ENCODE measurements at places on chromosomes 16 and 17.
A peak's percentile ranks its signal among the peaks of the same experiment; 100 is the strongest.

- DNase-seq = no peak
These were observed 10.2 kb downstream of the TAX1BP3 start for GRCh38 chr17:3657874-3658783.

GRCh38 chr17:83078378-83079351 is 744 bp upstream of the METRNL start:
- DNase-seq = peak; percentile 80

DNA sequence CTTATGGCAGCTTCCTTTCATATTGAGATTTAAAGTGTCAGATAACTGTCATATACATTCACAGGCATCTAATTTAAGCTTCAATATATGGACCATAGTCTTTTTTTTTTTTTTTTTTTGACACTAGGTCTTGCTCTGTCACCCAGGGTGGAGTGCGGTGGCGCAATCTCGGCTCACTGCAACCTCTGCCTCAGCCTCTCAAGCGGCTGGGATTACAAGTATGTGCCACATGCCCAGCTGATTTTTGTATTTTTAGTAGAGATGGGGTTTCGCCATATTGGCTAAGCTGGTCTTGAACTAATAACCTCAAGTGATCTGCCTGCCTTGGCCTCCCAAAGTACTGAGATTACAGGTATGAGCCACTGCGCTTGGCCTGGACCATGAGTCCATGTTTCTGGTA is 13.6 kb downstream of the CEP95 start:
- no peak for DNase-seq

GRCh38 chr17:12538003-12538402 is 127.7 kb upstream of the MYOCD start:
- no peak for DNase-seq

- no peak for DNase-seq
These were observed 4.4 kb downstream of the CD300E start for GRCh38 chr17:74619077-74619673.

DNA sequence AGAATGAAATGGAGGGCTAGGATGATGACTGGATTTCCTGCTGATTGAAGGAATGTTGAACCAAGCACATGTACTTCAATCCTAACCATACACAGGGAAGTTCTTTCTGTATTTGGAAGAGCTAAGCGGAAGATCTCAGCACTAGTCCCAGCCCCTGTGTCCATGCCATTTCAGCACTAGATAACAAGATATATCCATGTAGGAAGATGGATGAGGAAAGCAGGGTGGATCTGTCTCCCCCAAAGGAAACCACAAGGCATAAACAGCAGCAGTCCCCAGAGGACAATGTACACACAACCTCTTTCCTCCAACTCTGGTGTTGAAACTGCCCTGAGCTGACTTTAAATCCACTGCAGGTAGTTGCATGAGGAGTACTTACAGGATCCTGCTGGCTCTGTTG is 75.1 kb downstream of the GRIN2A start:
- DNase-seq = no peak

DNA sequence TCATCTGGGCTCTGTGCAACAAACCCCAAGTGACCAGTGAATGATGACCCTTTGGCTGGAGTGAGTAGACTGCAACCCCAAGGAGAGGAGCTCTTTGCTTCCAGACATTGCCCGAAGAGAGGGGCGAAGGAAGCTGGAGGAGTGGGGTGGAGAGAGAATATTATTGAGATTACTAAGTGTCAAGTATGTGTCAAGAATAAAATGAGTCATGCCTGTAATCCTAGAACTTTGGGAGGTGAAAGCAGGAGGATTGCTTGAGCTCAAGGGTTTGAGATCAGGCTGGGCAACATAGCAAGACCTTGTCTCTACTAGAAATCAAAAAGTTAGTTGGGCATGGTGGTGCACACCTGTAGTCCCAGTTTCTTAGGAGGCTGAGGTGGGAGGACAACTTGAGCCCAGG is 142.0 kb upstream of the CCL2 start:
- no peak for DNase-seq

- DNase-seq = no peak
These were observed 52.5 kb upstream of the ALDH3A1 start for GRCh38 chr17:19800571-19800970.
